A549 (cell line): ENCODE measurements at places on chromosomes 12 and 14.

DNA sequence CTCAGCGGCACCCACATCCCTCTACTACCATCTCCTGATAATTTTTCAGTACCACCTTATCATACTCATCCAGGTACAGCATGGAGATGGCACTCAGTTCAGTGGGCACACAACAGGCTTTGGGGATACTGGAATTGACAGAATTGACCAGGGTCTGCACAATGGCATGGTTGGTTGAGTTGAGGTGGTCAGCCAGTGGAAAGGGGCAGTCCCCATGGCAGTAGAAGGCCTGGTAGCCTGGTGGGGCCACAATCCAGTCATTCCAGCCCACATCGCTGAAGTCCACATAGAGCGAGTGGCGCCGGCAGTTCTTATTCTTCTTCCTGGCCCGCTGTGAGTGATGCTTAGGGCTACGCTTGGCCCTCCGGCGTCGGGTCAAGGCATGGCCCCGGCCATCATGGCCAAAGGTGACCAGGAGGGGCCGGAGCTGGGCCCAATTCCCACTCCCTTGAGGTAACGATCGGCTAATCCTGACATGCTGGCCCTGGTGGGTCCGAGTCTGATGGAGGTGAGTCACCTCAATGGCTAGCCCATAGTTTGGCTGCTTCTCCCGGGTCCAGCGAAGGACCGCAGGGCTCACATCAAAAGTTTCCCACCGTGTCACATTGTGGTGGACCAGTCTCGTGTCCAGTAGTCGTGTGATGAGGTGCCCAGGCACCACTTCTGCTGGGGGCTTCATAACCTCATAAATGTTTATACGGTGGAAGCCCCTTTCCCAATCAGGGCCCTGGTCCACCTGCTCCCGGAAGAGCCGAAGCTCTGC is 6.4 kb downstream of the BMP4 start:
- no peak for DNase-seq

DNA sequence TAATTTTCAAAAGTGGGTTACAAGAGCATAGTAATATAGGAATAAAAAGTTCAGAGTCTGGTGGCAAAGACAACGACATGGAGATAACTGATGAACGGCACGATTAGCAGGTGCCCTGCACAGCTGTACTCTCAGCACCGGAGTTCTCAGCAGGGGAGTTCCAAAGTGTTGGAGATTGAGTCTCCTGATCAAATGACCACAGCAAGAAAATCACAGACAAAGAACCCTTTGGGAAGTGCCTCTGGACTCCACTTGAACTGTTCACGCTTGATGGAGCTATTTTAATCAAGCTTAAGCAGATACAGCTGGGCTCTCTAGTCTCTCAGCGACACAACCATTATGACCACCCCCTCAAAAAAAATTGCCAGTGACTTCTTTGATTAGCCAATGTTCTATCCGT is 153.1 kb downstream of the ALG10B start:
- no peak for DNase-seq

- no peak for DNase-seq
These were observed 4.0 kb downstream of the ASCL4 start for GRCh38 chr12:107778383-107779025.

- no peak for DNase-seq
These were observed 14.3 kb downstream of the CHGA start for GRCh38 chr14:92937051-92937937.

GRCh38 chr14:27002179-27002578 is 404.3 kb upstream of the NOVA1 start:
- DNase-seq, result no peak

DNA sequence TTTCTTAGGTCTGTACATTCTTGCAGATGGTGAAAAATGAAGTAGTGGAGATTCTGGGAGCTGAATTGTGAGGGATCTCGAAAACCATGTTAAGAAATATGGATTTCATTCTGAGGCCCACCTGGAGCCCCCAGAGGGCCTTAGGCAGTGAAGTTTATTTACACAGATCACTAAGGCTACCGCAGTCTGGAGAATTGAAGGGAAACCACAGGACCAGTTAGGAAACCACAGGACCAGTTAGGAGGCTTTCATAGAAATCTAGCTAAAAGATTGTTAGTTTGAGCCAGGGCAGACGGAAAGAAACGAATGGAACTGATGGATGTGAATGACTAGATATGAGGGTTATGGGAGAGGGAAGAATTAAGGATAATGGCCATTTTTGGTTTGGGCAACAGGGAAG is 7.2 kb downstream of the CBLN3 start:
- no peak for DNase-seq

- DNase-seq, result no peak
These were observed 3.6 kb downstream of the L2HGDH start for GRCh38 chr14:50308363-50308915.

DNA sequence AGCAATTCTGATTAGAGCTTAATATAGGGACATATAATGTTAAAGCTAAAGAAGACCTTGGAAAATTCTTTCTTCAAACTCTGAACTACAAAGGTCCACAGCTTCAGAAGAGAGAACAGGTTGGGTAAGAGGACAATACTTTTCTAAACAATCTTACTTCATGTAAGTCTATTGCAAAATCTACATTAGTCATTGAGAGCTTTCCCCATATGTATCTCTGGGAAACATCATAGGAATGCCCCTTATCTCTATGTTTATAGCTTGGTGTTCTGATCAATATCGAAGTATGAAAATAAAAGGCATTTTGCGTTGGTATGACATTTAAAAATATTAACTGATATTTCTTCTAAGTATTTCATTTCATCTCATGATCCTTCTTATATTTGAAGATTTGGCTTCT is 962.6 kb downstream of the AACS start:
- DNase-seq, result no peak

GRCh38 chr14:35112641-35113040 is 9.1 kb downstream of the PPP2R3C start:
- DNase-seq, result no peak

DNA sequence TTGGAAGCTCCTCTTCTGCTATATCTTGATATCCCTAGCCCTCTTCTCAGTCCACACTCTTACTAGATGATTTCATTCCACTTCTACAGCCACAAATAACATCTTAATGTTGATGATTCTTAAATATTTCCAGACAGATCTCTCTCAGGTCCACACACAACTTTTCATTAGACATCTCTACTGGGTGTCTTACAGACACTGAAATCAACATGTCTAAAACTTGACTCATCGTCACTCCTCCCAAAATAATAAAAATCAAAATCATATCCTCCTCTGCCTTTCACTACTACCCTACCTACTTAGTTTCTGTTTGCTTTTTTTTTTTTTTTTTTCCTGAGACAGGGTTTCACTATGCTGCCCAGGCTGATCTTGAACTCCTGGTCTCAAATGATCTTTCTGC is 11.9 kb downstream of the PRDM4 start:
- DNase-seq, result no peak

GRCh38 chr14:101294136-101294535 is 267.2 kb upstream of the DIO3 start:
- DNase-seq, result no peak

DNA sequence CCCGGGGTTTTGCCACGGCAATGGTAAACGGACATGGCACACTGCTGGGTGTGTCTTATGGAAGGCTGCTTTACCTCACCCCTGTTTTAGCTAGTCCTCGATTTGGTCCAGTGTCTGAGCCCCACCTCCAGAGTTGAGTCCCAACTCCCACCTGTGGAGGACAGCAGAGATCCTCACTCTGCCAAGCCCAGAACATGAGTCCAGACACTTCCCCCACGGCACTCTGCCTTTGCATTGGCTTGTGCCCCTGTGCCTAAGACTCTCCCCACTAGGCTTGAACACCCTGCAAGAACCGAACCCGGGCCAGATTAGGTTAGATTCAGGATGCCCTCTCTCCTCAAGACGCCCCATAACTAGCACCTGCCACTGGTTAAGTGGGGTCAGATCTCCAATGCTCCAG is 59.8 kb upstream of the C14orf180 start:
- DNase-seq, result no peak

GRCh38 chr12:94152292-94153078 is 4.1 kb downstream of the PLXNC1 start:
- DNase-seq, result no peak

DNA sequence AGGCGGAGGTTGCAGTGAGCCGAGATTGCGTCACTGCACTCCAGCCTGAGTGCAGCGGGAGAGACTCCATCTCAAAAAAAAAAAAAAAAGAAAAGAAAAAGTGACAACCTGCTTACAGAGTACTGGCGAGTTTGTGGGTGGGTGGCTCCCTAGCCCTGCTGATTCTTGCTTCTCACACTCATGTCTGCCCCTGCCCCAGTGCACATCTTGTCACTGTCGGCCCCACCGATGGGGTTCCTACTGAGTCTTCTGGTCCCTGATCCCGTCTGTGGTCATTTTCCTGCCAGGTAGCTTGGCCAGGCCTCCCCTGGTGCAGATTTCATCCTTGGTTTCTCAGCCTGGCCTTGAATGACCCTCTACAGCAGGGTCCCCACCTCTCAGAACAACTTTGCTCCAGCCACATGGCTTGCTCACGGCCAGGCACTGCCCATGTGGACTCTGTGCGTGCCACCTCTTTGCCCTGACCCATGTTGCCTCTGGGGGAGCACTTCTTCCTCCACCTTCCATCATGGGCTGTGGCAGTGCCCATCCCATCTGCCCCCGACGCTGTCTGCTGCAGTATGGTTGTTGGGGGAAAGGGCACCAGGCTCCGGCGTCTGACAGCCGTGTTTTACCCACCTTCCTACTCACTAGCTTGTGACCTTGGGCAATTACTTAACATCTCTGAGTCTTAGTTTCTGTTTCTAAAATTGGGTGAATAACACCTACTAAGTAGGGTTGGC is 2.1 kb upstream of the PTPN6 start:
- no peak for DNase-seq

DNA sequence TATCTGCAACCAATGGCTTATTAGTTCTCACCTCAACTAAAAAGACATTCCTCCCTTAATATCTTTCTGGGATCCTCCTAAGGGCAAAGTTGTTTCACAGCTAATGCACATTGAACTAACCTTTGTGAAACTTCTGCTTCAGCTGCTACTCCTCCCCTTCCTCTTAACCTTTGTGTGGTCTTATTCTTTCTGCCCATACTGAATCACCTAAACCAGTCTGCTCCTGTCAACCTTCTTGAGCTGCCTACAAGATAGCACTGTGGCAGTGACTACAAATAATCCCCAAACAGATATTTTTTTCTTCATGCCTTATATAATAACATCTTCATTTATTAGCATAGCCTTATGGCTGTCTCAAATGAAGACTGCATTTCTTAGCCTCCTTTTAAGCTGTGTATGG is 1077.4 kb upstream of the ATXN7L3B start:
- DNase-seq, result no peak

DNA sequence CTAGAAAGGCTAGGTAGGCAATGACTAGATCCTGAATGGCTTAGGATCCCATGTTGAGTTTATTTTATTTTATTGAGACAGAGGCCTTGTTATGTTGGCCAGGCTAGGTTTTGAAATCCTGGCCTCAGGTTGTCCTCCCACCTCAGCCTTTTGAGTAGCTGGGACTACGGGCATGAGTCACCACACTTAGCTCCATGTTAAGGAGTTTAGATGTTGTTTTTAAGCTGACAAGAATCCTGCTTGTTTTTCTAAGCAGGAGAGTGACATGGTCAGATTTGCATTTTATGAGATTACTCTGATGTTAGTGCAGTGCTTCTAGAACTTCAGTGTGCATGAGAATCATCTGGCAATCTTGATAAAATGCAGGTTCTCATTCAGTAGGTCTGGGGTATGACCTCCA is 14.5 kb downstream of the CCDC198 start:
- DNase-seq, result no peak

- DNase-seq, result no peak
These were observed 288.3 kb upstream of the PPFIA2 start for GRCh38 chr12:82047446-82047845.

DNA sequence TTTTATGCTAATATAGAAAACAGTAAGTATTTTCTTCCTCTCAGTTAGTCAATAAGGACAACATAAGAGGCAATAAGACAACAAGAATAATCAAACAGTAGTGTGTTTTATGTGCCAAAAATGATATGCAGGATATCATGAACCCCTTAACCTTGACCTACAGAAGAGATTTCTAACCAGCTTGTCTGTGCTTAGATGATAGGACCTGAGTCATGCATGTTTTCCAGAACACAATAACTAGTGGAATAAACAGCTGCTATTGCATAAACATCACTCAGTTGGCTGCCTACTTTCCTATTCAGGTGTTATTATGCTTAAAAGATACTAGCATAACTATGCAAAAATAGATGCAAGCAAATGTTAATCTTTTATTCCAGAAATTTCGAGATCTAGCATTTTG is 282.5 kb downstream of the PRKD1 start:
- DNase-seq, result no peak

DNA sequence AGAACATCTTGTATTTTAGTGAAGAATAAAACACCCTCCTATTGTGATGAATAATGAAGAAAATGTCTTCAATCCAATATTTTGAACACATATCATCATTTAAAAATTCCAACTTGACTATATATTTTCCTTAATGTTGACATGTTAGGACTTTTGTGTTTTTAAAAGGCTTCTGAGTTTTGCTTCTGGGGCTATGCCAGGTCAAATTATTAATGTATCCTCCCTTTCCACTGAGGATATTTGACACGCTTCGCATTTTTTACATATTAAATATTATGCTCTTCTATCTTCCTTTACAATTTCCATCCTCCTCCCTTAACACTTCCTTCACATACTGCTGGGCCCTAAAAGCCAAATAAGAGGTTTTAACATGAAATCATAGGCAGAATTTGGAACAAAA is 20.6 kb downstream of the RERG start:
- no peak for DNase-seq

GRCh38 chr12:69519871-69520270 is 49.7 kb downstream of the FRS2 start:
- no peak for DNase-seq

- no peak for DNase-seq
These were observed 166.9 kb downstream of the BRMS1L start for GRCh38 chr14:35992816-35993683.

DNA sequence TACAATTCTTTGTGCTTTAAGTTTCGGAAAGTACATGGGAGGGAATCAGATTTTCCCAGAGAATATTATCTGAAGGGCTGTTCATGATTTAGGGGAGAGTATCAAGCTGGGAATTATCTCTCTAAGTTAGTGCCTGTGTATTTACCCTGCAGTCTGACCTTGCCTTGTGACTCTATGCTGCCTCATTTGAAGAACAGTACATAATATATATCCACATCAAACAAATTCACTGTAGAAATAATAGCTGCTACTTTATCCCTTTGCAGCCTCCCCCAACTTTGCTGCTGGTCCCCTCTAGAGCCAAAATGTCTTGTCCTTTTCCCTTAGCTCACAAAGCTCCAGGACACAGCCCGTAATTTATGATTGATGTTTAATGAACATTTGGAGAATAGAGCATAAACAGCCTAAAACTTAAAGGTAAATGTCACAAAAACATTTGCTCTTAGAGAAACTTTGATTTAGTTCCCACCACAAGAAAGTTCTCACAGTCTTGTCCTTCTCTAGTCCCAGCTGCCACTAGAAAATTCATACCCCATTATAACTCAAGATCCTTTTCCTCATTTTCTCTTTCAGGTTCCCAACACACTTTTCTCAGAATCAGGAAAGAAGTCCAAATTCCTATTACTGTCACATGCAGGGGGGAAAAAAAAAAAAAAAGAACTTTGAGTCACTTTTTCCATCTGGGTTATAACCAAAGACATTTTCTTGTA is 1009.6 kb downstream of the FLRT2 start:
- no peak for DNase-seq

- DNase-seq, result no peak
These were observed 35.1 kb downstream of the CCDC85C start for GRCh38 chr14:99568567-99569560.

GRCh38 chr12:18723752-18724151 is 14.1 kb downstream of the PLCZ1 start:
- DNase-seq, result peak; percentile 55

GRCh38 chr12:21580748-21581516 is 23.7 kb downstream of the GYS2 start:
- no peak for DNase-seq

- DNase-seq, result no peak
These were observed 34.3 kb downstream of the OVCH1 start for GRCh38 chr12:29463198-29463597.
